ENCODE measurements at places on chromosomes 16 and 17.

DNA sequence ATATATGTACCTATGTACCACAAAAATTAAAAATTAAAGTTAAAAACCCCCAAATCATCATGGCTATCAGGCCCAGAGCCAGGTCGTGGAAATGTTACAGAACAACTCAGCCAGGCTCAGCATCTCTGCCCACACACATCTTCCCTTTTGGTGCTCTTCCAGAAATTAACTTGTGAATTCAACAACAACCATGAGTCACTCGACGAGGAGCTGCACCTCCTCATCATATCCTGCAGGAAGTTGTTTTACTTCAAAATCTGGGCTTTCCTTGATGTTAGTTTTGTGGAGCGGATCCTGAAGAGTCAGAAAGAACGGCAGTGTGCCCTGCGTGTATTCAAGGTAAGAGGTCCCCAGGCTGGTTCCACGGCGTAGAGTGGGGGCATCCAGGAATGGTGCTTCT is 10.6 kb downstream of the FBXO39 start:
- DNase-seq: no peak

DNA sequence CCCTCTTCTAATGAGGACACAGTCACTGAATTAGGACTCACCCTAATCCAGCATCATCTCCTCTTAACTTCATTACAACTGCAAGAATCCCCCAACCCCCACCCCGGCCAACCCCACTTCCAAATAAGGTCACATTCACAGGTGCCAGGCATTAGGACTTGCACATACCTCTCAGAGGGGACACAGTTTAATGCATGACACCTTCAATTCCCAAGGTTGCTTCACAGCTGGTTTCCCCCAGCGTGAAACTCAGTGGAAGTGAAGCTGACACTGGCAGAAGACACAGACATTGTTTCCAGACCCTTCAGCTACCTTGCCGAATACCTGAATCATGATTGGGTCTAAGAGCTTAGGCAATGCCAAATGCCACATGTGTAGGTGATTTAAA is 217.0 kb upstream of the DYNLRB2 start:
- no peak for DNase-seq

GRCh38 chr16:49639739-49640431 is 216.0 kb downstream of the ZNF423 start:
- DNase-seq: peak; percentile 49

DNA sequence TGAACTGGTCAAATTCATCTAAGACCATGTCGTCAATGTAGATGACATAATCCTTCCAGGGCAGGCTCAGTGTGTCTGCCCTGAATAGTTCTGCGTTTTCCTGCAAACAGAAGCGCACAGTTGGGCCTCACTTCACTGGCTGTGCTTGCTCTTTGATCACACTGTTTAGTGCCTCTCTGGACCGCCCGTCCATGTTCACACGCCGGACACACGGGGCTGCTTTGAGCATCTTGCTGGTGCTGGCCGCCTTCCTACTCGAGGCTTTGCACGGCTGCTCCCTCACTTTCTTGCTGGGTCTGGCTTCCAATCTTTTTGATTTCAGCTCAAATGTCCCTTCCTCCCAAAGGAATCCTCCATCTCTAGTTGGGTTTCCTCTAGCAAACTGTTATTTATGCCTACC is 37.4 kb downstream of the DNAH17 start:
- no peak for DNase-seq

GRCh38 chr16:66933776-66934137 is 445 bp downstream of the CIAO2B start:
- DNase-seq: no peak

DNA sequence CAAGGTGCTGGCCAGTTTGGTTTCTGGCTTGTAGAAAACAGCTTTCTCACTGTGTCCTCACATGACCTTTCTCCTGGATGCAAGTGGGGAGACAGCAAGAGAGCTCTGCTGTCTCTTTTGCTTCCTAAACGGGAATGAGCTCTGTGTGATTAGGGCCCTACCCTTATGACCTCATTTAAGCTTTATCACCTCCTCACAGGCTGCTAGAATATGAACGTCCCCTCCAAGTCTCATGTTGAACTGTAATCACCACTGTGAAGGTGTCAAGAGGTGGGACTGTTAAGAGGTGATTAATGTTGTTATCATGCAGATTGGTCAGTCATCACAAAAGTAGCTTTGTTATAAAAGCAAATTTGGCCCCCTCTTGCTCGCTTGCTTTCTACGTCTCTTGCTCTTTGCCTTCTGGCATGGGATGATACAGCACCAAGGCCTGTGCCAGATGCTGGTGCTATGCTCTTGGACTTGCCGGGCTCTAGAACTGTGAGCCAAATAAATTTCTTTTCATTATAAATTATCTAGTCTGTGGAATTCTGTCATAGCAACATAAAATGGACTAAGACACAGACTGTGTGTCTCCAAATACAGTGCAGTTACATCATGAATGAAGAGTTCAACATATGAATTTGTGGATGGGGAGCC is 14.8 kb upstream of the POLR3E start:
- DNase-seq: no peak

- peak; percentile 60 for DNase-seq
Measured at GRCh38 chr17:17783825-17784656, 52.7 kb downstream of the SREBF1 start.

GRCh38 chr17:17812211-17813054 is 24.4 kb downstream of the SREBF1 start:
- DNase-seq: peak; percentile 87

- DNase-seq: no peak
Measured at GRCh38 chr17:44992242-44992939, 24.3 kb upstream of the C1QL1 start.

DNA sequence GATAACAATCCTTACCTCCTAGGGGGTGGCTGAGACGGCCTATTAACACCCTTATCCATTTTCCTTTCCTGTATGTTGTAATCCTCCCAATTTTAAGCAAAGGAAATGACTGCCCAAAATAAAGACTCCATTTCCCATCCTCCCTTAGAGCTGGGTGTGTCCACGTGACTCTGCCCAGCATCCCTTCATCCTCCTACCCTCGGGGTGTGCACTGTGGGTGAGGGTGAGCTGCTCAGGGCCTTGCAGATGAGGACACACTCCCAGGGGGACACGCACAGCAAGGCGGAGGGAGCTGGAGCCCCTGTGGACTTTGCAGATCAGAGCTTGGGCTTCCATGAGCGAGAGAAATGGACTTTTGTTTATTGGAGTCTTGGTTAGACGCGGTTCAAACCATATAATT is 186.8 kb downstream of the IRF8 start:
- no peak for DNase-seq

DNA sequence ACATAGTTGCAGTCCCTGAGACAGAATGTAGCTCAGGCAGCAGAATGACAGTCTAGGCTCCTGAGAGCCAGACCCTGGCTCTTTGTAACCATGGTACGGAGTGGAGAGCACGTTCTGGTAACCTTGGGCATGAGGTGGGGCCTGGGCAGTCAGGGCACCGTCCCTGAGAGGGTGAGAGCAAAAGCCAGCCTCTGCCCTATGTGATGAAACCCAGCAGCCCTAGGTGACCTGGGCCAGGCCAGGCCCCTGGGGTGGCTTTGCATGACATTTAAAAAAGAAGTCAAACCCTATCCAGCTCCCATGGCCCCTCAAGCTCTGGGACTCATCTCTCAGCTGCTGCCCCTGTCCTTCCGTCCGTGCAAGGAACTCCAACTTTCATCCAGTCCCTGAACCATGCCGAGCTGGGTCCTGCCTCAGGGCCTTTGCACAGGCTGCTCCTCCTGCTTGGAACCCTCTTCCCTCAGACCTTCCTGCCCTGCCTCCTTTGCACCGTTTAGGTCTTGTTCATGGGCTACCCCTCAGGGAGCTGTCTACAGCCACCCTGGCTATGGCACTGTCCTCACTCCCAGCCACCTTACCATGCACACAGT is 188.6 kb downstream of the NTN1 start:
- no peak for DNase-seq

- DNase-seq: no peak
Measured at GRCh38 chr17:81635973-81636504, 873 bp downstream of the NPLOC4 start.

Data from frontal cortex (tissue), 4 donors.